ENCODE measurements at places on chromosomes 6 and 20.

DNA sequence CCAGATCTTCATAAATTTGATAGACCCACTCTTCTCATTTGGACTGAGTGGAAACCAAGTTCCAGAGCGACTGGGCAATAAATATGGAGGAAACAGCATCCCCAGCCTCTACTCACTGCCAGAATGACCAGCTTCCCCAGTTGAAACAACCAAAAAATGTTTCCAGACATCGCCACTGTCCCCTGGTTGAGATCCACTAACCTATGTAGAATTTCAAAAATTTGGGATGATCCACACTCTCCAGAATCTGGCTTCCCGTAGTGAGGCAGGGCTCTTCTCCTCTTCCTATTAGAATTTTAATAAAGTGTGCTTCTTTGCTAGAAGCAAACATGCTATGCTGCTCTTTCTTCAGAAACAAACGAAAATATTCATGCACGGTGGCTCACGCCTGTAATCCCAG, 287.0 kb upstream of the SUPT3H start:
- DNase-seq = no peak

DNA sequence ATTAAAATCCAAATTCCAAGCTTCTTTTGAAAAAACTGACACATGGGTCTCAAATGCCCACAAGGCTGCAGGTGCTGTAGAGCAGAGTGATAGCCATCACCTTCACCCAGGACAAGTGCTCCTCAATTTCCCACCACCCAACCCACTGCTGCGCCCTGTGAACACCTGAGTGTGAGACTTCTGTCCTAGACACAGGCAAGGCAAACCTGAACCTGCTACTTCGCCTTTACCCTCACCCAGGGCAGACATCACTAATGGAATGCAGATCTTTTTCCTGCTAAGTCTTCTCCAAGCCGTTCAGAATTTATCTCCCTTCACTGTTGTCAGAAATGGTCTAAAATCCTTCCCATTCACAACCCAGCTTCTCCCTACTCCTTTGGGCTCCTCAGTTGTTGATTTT, 65.9 kb downstream of the PREX1 start:
- DNase-seq = no peak

DNA sequence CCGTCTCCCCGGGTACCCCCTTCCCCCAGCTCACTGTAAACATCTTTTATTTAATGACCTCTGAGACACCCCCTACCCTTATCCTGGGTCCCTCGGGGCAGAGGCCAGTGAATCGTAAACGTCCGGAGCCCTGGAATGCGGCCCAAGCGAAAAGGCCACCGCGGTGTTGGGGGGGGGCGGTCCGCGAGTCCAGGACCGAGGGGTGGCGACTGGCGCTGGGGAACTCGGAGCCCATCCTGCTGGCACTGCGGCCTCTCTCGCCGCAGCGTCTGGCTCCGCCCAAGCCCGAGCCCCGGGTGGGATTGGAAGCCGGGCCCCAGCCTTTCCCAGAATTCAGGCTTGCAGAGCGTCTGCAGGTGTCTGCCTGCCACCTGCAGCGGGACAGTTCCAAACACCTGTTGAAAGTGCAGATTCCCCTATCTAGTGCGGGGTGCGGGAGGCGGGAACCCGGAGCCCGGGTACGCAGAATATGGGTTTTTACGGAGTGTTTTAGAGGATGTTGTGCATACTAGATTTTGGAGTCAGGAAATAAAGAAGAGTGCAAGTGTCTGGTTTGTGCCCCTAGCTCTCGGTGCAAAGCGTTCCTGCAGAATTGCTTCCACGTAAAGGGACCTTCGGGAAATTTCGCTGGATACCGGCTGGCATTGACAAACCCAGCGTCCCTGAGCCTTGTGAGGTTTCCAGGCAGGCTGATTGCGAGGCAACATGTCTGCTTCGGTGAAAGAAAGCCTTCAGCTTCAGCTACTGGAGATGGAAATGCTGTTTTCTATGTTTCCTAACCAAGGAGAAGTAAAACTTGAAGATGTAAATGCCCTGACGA, 800 bp downstream of the RWDD2A start:
- no peak for DNase-seq

DNA sequence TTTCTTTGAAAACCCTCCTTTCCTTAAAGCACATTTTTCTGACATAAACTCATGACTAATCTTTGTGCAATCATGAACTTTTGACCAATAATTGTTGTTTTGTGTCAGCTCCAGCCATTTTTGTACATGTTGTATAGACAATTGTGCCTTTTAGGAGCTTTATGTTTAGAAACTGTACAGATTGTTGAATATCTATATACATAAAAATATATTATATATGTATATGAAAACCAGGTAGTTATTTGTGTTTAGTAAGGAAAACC, 125.7 kb upstream of the EDN1 start:
- DNase-seq = no peak

DNA sequence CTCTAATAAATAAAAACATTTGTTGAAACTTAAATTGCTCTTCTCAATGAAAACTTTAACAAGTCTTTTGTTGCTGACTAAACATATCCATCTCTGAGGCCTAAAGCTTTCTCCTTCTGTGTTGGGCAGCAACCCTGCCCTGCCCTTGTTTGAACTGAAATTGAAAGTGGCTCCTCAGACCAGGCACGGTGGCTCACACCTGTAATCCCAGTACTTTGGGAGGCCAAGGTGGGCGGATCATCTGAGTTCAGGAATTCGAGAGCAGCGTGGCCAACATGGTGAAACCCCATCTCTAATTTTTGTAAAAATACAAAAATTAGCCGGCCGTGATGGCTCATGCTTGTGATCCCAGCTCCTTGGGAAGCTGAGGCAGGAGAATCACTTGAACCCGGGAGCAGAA, 29.2 kb upstream of the GNRH2 start:
- no peak for DNase-seq

- no peak for DNase-seq
Observed at GRCh38 chr6:795046-795685, 102.2 kb upstream of the EXOC2 start.

DNA sequence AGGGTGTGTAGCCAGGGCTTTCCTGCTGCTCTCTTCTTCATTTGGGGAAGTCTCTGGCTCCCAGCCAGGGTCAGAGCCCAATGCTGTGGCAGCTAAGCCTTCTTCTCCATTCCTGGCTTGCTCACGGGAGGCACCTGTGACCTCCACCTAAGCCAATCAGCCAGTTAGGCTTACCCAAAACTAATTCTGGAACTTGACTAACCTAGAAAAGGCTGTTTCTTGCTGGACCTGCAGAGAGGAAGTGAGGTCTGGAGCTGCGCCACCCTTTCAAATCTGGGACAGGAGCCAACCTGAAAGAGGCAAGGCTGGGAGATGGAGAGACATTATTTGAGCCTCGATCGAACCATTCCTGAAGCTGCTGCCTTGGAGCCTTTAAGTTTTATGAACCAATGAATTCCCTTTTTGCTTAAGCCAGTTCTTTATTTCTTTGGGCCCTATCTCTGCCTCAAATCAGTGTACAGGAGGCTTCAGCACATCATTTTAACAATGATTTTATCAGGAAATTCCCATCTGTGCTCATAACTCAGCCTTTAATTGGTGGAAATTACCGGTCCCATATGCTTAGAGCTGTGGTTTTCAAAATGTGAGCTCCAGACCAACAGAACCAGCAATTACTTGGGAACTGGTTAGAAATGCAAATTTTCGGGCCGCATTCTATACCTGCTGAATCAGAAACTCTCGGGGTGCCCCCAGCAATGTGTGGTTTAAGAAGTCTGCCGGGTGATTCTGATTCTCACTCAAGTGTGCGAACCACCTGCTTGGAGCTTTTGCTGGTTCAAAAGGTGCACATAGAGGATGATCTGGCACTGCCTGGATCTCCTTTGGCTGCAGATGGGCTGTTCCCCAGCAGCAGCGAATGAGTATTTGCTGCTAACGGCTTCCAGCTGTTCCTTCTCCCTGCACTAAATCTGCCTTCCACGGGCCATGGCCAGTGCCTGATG, 97.4 kb upstream of the RNF24 start:
- no peak for DNase-seq

- DNase-seq = no peak
Observed at GRCh38 chr6:163711615-163712565, 297.4 kb downstream of the QKI start.

DNA sequence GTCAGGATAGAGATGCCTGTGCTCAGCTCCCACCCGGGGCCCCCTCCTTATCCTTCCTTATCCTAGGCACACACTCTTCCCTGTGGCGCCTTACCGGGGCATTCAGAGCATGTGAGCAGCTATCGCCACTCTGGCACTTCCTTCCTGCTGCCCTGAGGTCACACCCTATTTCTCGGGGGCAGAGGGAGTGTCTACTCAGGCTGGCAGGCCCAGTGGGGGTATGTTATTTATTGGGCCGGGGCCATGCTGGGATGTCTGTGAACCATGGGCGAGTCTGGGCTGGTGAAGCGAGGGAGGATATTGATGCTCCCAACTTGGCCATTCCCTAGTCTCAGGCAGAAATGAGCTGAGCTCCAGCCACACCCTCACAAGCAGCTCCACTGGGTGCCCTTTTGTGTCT, 3.9 kb upstream of the LY6G6D start:
- no peak for DNase-seq

DNA sequence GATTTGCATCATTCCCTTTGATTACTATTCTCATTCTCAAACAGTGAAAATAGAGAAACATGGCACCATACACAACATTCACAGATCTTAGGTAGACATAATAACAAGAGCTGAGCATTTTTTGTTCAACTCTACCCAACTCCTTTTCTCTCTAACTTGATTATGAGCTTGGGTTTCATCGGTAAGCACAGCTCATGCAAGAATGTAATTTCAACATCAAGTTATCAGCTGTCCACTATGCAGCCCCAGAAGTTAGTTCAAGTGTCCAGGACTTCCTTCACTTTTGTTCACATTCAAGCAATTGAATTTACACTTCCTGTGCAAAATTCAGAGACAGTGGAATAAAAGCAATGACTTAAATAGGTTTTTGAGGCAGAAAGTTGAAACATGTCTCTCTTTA, 297.7 kb upstream of the SASH1 start:
- DNase-seq = no peak

All from thymus (tissue), 14 donors.